OCI-M1 (cell line): ENCODE measurements at places on chromosomes 6 and 20.
A peak's percentile ranks its signal among the peaks of the same experiment; 100 is the strongest.

DNA sequence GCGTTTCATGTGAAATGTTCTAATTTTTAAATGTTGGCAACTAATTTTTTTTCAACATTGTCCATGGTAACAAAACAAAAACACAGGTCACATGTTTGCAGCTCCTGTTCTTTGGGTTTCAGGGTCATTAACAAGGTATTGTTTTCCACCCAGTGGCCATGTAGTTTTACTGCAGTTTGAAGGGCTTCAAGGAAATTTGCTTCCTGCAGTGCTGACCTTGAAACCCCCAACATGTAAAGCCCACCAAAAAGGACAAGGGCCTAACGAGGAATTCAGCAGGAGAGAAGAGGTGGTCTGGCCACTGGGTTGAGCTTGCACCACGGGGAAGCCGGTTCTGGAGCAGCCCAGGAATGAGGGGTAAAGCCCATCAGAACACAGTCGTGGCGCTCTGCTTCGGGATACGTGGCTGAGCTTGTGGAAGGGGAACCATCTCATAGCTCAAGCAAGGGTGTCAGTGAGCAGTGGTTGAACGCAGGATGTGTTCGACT lies 13.9 kb upstream of the KLHL31 start:
- peak; percentile 49 for DNase-seq

DNA sequence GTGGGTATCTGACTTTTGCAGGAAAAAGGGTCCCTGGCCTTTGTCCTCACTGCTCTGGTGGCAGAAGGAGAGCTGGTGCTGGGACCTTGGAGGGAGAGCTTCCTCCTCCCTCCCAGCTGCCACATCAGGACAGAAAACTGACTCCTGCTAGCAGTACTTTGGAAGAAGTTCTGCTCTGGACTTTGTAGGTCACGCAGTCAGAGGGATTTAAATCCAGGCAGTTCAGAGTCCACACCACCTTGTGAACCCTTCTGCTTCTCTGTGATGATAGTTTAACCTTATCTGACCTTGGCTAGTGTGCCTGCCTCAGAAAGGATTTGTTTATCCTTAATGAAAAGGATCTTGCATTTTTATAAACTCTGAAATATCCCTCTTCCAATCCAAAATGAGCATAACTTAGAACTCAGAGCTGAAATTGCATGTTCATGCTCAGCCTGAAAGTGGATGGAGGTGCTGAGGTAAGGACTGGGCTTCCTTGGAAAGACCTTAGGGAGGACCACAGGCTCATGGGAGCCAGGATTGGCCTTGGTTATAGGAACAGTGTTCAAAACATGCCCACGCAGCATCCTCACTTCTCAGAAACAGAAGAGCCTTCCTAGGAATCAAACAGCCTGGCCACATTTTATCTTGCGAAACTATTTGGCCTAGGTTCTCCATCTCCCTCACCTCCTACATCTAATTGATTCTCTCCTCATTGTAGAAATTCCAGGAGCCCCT lies 123.9 kb upstream of the SASH1 start:
- DNase-seq: no peak

DNA sequence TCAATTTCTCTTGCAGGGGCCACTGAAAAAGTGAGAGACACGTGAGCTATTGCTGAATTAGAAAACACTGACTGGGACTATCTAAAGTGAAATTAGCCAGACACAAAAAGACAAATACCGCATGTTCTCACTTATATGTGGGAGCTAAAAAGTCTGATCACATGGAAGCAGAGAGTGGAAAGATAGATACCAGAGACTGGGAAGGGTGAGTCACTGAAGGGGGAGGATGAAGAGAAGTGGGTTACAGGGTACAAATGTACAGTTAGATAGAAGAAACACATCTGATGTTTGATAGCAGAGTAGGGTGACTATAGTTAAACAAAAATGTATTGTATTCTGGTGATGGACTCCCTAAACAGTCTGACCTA lies 13.4 kb downstream of the CST3 start:
- DNase-seq: peak; percentile 57

DNA sequence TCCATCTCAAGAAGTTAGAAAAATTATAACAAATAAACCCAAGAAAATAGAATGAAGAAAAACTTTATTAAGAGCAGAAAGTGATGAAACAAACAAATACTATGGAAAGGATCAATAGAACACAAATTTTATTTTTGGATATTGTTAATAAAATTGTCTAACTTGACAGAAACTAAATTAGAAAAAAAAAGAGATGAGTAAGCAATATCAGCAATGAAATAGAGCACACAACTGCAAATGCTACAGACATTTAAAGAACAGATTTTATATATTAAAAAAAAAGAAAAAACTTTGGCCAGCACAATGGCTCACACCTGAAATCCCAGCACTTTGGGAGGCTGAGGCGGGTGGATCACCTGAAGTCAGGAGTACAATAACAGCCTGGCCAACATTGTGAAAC lies 628.0 kb downstream of the EPHA7 start:
- DNase-seq: no peak

DNA sequence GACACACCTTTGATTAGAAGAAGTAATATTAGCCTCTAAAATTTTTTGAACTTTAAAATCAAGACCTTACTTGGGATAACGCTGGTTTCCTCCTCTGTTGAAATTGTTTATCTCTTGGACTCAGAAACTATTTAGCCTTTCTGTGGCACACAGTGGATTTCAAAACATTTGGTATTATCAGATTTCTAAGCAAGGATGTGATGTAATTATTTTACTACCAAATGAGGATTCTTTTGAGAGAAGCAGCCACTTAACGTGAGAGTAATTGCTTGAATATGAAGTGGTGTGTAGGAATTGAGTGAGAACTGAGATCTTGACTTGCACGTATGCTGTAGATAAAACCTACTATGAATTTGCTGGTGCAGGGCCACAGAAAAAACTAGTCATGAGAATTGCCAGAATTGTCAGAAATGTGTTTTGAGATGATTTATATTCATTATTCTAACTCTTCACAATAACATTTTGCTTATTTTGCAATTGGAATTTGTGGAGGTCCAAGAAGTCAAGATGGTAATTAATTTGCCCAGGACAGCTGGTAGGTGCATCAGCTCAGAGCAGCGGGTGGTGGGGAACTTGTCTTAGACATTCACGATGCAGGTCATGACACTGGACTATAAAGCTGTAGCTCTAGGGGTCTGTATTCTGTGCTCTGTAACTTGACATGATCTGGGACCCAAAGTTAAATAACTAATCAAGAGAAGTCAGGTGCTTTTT lies 53.4 kb downstream of the AKAP12 start:
- peak; percentile 74 for DNase-seq

DNA sequence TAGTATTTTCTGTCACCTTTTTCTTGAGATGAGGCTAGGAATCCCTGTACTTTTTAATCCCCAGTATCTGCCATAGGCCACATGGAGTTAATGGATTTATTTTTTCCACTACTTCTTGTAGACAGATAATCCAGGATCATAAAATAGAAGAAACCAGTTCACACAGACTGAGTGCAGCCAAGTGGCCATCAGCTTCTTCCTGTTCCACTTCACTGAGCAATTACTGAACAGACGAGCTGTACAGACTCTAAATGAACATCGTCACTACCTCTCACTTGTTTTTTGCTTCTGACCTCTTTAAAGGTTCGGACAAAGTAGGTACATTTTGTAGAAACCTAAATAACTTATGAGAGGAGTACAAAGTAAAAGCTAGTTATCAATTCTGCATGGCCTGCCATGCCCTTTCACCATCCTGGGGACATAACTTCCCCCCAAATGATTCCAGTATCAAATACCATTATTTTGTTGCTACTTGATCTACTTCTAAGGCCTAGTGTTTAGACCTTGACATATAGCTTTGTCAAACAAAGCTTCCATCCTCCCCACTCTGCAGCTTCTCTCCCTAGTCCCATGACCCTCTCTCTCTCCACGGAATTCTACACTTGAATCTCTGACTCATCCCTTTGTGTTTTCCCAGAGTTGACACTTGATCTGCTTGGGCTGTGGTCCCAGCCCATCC lies 34.4 kb upstream of the ARHGAP18 start:
- DNase-seq: peak; percentile 61

DNA sequence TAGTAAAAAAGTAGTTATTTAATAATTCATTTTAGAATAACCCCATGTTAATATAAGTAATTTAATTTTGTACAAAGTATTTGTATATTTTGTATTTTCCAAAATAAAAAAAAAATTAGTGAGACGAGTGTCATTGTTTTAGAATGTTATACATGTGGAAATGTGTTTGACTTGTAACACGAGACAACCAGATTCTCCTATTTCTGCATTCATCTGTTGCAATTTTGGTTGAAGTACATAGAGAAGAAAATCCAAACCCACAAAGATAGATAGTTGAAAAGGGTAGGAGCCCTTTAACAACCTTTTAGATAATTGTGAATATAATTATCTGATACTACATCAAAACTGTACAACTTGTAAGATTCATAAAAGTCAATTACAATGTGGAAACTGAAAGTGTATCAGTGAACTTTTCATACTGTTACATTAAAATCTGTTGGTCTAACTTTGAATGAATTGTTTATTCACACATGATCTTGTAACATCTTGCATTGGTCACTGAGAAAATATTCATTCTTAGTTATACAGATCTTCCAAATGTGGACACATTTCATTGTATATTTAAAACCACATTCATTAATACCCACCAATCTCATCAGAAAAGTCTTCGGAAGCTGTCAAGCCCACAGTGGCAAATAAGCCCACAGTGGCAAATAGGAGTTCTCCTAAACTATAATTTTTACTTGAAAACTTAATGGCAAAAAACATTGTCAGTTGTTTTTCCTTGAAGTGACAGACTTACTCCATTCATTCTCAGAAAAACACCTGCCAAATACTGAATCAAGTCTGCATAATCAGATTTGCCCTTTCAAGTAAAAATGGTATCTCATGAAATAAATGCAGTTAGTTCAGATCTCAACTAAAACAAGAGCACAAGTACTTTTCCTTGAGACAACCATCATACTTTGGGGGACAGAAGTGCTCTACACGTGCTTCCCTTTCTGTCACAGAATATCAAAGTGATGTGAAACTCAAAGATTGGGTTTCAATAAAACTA lies 52.8 kb downstream of the FKBP5 start:
- no peak for DNase-seq

DNA sequence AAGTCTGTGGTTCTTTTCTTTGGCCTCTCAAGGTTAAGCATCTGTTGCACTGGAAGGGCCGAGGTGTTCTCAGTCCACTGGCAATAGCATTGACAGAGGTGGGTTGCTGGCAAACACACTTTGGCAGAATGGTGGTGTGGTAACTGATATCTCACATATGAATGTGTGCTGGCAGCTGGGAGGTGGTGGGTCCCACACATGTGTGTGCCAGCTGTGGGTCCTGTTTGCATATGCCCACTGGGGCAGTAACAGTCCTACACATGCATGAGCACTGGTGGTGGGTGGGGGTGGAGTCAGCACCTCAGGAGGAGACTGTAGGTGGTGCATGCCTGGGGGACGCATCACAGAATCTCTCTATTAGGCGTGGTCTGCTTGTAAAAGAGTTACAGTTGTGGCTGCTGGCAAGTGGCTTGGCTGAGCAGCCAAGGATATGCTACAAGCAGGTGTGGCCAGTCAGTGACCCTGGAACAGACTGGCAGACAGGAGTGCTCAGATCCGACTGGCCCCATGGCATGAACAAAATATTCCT lies 934.3 kb downstream of the GRIK2 start:
- DNase-seq: no peak

DNA sequence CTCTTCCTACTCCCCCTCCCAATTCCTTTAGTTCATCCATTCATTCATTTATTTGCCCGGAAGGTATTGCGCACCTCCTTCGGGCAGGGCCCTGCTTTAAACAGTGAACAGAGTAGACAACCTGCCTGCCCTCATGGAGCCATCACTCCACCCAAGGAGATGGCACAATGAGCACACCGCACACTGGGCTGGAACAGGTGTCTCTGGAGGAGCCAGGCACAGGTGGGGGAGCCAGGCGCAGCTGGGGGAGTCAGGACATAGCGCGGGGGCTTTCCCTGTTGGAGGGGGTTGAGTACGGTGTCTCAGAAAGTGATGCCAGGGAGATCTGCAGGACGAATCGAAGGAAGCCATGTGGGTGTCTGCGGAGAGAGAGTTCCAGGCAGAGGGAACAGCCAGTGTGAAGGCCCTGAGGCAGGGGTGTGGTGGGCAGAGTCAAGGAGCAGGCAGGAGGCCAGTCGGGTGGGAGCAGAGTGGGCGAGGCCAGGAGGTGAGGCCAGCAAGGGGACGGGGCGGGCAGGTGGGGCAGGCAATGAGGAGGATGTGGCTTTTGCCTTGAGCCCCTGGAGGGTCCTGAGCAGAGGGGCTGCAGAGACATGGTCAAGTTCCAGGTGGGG lies 46.4 kb downstream of the SNAI1 start:
- DNase-seq: no peak

DNA sequence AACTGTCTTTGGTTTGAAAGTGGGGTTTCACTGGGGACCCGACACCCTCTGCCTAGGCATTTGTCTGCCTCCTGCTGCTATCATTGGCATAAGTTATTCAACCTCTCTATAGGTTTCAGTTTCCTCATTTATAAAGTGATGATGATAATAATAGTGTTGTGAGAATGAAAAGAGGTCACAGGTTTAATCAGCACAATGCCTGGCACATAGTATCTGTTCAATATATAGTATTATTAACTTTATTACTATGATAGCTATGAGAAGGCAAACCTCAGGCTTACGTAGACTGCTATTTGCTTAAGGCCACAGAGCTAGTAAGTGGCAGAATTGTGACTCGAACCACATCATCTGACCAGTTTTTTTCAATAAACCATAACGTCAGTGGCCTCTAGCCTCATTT lies 256.8 kb downstream of the CDKAL1 start:
- DNase-seq: no peak

- peak; percentile 66 for DNase-seq
These were observed 90.7 kb downstream of the CEP57L1 start for GRCh38 chr6:109186012-109186411.

GRCh38 chr6:54415517-54415916 lies 107.3 kb downstream of the TINAG start:
- DNase-seq: no peak

GRCh38 chr20:36128463-36129159 lies 25.9 kb upstream of the EPB41L1 start:
- DNase-seq: no peak

GRCh38 chr20:61127311-61128039 lies 124.6 kb upstream of the CDH4 start:
- no peak for DNase-seq

- DNase-seq: no peak
These were observed 108.8 kb upstream of the NEDD9 start for GRCh38 chr6:11341303-11341702.

DNA sequence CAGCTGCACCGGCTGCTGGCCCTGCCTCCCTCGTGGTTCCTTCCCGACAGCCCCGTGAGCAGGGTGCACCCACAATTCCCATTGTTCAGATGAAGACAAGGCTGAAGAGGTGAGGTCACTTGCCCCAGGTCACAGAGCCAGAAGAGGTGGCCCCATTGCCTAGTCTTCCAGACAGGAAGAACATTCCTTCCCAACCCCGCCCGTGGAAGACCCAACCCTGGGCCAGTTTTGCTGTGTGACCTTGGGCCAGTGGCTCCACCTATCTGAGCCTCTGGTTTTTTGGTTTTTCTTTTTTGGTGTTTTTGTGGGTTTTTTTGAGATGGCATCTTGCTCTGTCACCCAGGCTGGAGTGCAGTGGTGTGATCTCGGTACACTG lies 61.7 kb downstream of the RIPOR3 start:
- no peak for DNase-seq
